A549 treated with GW870086 at 1 μM for 4 hours (cell line): ENCODE measurements at places on chromosomes 16 and 17. TPM values are rescaled to one million over a fixed set of nuclear protein-coding genes. Genes with fewer than 3 reads are reported as not detected.

Gene GALK1
- 56.7 to 84.6 TPM (median 80.2 TPM) in 5 replicates for total RNA-seq

Gene TLCD3B
- 0.10 to 0.31 TPM (median 0.23 TPM) in 5 replicates for total RNA-seq

Gene DBNDD1
- total RNA-seq, result 45.5 to 65.7 TPM (median 58.6 TPM) in 5 replicates

Gene NPIPA2
- 0.71 to 2.8 TPM (median 1.2 TPM) in 5 replicates for total RNA-seq

Gene ITGA2B
- 1.2 to 1.8 TPM (median 1.5 TPM) in 5 replicates for total RNA-seq

Gene LAT
- 3.1 to 5.2 TPM (median 4.2 TPM) in 5 replicates for total RNA-seq

Gene MMP15
- 28.0 to 37.2 TPM (median 34.7 TPM) in 5 replicates for total RNA-seq

Gene ZSCAN10
- total RNA-seq, result 0.33 TPM in 1 of 5 replicates, not detected in the others

Gene MTSS2
- total RNA-seq, result 74.1 to 102 TPM (median 97.1 TPM) in 5 replicates

Gene CCL7
- total RNA-seq, result 0.25 to 0.50 TPM (median 0.39 TPM) in 3 of 5 replicates, not detected in the others

Gene RNF157
- 7.0 to 11.5 TPM (median 9.4 TPM) in 5 replicates for total RNA-seq

Gene SLFN12L
- total RNA-seq, result 0.09 TPM in 1 of 5 replicates, not detected in the others

Gene RAB26
- 2.4 to 4.9 TPM (median 2.9 TPM) in 5 replicates for total RNA-seq

Gene RPTOR
- 26.7 to 32.2 TPM (median 30.7 TPM) in 5 replicates for total RNA-seq

Gene C17orf100
- 1.8 to 2.9 TPM (median 2.5 TPM) in 5 replicates for total RNA-seq

Gene TMEM204
- 0.07 to 0.08 TPM in 2 of 5 replicates, not detected in the others for total RNA-seq

Gene CCL13
- total RNA-seq, result not detected in 5 replicates

Gene DHRS7C
- total RNA-seq, result not detected in 5 replicates

Gene AOC3
- 1.1 to 2.2 TPM (median 1.4 TPM) in 5 replicates for total RNA-seq

Gene SPN
- not detected in 5 replicates for total RNA-seq

Gene CACNG5
- total RNA-seq, result not detected in 5 replicates

Gene RHBDF1
- total RNA-seq, result 21.0 to 29.2 TPM (median 26.3 TPM) in 5 replicates

Gene CEMP1
- 0.12 TPM in 1 of 5 replicates, not detected in the others for total RNA-seq

Gene RSKR
- total RNA-seq, result 2.5 to 4.6 TPM (median 3.8 TPM) in 5 replicates

Gene HCRT
- total RNA-seq, result not detected in 5 replicates
